Epithelial cell of proximal tubule (primary cell): ENCODE measurements at places on chromosomes 1 and 21.

DNA sequence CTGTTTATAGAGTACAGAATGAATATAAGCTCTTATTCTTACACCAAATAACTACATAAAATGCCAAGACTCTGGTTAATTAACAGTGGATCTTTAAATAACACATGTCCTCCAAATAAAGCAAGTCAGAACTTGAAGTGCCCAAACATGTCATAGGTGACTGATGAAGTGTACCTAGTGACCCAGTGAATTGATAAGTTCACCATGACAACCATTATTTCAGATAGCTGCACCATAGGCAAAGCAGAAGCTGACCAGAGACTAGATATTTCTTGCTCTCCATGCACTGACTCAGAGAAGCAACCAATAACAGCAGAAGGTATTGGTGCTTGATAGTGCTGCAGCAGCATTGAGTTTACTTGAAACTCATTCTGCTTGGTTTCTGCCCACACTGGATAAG lies 192.1 kb downstream of the DUSP10 start:
- no peak for DNase-seq

GRCh38 chr1:67724928-67725560 lies 40.0 kb downstream of the GADD45A start:
- no peak for DNase-seq

GRCh38 chr1:222910699-222911098 lies 95.9 kb downstream of the DISP1 start:
- no peak for DNase-seq

- DNase-seq: no peak
These were observed 66.6 kb downstream of the GABPA start for GRCh38 chr21:25801217-25802014.
